ENCODE measurements at places on chromosomes 3 and 15. TPM values are rescaled to one million over a fixed set of nuclear protein-coding genes. Genes with fewer than 3 reads are reported as not detected.

DNA sequence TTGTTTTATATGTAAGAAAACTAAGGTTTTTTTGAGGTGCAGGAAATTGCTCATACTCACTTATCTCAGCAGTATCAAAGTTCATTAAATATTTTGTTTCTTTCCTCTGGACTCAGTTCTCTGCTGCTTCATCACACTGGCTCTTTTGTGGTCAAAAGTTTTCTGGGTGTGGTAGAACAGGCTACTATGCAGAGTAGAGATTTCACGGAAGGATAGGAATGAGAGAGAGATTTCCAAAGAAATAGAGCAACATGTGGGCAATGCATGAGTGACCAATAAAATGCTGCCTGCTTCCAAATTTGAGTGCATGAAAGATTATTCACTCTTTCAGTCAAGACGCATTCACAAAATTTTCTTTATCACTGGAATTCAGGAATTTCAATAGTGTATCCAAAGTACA, 577.3 kb upstream of the SEMA6D start:
- no peaks in the 10 kb centered on the region for H3K36me3 ChIP-seq
- H3K27ac ChIP-seq: no peak overlapping the region
- no peak for DNase-seq
- H3K27me3 ChIP-seq: no peaks in the 10 kb centered on the region

DNA sequence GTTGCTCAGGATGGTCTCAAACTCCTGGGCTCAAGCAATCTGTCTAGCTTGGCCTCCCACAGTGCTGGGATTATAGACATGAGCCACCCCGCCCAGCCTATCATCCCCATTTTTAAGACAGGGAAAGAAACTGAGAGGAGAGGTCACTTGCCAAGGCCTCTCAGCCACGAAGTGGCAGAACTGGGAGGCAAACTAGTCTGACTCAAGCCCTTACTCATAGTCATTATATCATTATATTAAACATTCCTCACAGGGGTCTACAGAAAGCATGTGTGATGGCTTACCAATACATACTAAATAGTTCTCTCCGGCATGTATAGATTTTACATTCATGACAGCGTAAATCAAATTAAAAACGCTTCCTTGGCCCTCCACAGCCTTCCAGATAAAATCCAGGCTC, 62.0 kb upstream of the ZBTB38 start:
- H3K4me3 ChIP-seq: no peak overlapping the region
- H3K27ac ChIP-seq: no peak overlapping the region
- H3K36me3 ChIP-seq: no peaks in the 10 kb centered on the region
- no peaks in the 10 kb centered on the region for H3K27me3 ChIP-seq
- no peak for DNase-seq

DNA sequence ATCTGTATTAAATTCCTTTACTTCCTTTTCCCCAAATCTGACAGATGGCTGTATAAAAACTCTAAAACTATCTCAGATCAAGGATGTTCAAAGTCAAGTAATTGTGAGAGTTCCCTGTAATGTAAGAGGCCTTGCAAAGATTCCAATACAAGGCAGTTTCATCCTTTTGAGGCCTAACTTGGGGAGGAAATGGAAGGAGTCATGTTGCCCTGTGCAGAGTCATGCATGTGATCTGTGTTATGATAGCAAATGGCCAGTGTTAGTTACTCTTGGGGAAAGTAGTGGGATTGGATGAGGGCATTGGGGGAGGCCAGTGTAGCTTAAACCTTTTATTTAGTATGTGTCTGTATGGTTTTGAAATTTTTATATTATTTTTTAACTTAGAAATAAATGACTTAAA, 23.7 kb upstream of the FBXL22 start:
- no peaks in the 10 kb centered on the region for H3K36me3 ChIP-seq
- H3K4me3 ChIP-seq: no peak overlapping the region
- H3K27ac ChIP-seq: no peak overlapping the region

GRCh38 chr3:190130696-190131095, 10.0 kb upstream of the P3H2 start:
- H3K27me3 ChIP-seq: no peaks in the 10 kb centered on the region
- H3K27ac ChIP-seq: no peak overlapping the region
- DNase-seq: no peak
- H3K4me1 ChIP-seq: peaks cover 8% of the 10 kb centered on the region

DNA sequence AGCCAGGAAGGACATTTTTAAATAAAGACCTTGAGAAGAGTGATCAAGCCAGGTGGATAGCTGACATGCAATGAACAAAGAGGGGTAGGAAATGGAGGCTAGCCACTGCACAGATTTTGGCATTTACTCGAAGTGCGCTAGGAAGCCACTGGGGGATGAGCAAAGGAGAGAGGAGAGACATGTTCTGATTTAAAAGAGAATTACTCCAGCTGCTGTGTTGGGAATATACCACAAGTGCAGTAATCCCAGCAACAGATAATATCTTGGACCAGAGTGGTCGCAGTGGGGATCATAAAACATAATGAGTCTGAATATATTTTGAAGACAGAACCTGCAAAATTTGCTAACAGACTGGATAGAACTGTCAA, 19.9 kb downstream of the KPNA4 start:
- H3K36me3 ChIP-seq: no peaks in the 10 kb centered on the region
- H3K4me3 ChIP-seq: no peak overlapping the region
- DNase-seq: no peak
- no peaks in the 10 kb centered on the region for H3K4me1 ChIP-seq
- H3K27me3 ChIP-seq: no peaks in the 10 kb centered on the region

The DUOX1 gene
- 0.71 TPM for total RNA-seq

The CDCP1 gene
- total RNA-seq: 3.8 TPM

- no peak overlapping the region for H3K4me3 ChIP-seq
- H3K27ac ChIP-seq: no peak overlapping the region
- no peaks in the 10 kb centered on the region for H3K36me3 ChIP-seq
- no peaks in the 10 kb centered on the region for H3K27me3 ChIP-seq
- H3K4me1 ChIP-seq: no peaks in the 10 kb centered on the region
- no peak for DNase-seq
Measured at GRCh38 chr15:79898369-79898768, 1.6 kb upstream of the MTHFS start.

GRCh38 chr15:48267766-48268165, 61.7 kb downstream of the SLC12A1 start:
- H3K36me3 ChIP-seq: no peaks in the 10 kb centered on the region
- H3K27ac ChIP-seq: no peak overlapping the region
- H3K4me3 ChIP-seq: no peak overlapping the region
- no peaks in the 10 kb centered on the region for H3K4me1 ChIP-seq
- no peak for DNase-seq

- H3K27me3 ChIP-seq: no peaks in the 10 kb centered on the region
- no peaks in the 10 kb centered on the region for H3K4me1 ChIP-seq
- H3K36me3 ChIP-seq: no peaks in the 10 kb centered on the region
Measured at GRCh38 chr3:9153904-9154619, 95.4 kb downstream of the SRGAP3 start.

- H3K4me1 ChIP-seq: peaks cover 4% of the 10 kb centered on the region
- H3K4me3 ChIP-seq: no peak overlapping the region
- H3K27ac ChIP-seq: no peak overlapping the region
Measured at GRCh38 chr3:53774414-53774813, 71.8 kb downstream of the CHDH start.

GRCh38 chr3:20930034-20930433, 744.0 kb upstream of the SGO1 start:
- no peak overlapping the region for H3K27ac ChIP-seq
- H3K27me3 ChIP-seq: no peaks in the 10 kb centered on the region
- H3K4me1 ChIP-seq: no peaks in the 10 kb centered on the region
- DNase-seq: no peak
- H3K36me3 ChIP-seq: no peaks in the 10 kb centered on the region

DNA sequence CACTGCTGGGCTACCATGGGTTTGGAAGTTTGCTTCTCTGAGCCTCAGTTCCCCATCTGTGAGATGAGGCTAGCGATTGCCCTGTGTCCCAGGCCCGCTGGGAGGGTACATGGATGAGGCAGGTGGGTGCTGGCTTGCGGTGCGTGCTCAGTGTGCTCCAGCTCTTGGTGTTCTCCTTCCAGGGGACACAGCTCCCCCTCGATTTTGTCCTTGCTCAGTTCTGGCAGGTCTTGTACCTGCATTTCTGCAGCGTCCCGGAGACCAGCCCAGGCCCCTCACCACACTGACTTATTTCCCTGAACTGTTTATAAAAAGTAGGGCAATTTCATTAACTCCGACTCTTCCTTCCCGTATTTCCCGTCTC, 95.4 kb downstream of the TBC1D2B start:
- H3K4me1 ChIP-seq: no peaks in the 10 kb centered on the region
- no peak for DNase-seq
- H3K36me3 ChIP-seq: no peaks in the 10 kb centered on the region
- H3K4me3 ChIP-seq: no peak overlapping the region

The EXD1 gene
- not detected for total RNA-seq

The FLNB gene
- 157 TPM for total RNA-seq

DNA sequence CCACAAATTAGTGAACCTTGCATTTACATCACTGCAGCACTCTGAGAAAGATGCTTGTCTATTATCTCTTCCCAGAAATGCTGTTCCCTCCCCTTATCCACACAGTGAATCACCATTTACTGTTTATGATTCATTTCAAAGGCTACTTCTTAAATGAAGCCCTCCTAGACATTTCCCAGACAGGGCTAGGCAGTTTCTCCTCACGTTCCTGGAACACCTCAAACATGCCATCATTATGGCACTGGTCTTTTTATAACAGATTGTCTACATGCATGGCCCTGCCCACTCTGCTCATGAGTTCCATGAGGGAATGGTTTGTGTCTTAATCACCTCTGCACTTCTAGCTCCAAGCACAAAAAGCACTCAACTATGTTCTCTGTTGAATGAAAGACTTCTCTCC, 32.2 kb upstream of the TM2D3 start:
- DNase-seq: no peak
- peaks cover 3% of the 10 kb centered on the region for H3K36me3 ChIP-seq
- H3K4me3 ChIP-seq: no peak overlapping the region
- no peaks in the 10 kb centered on the region for H3K27me3 ChIP-seq
- H3K27ac ChIP-seq: no peak overlapping the region

The TMC3 gene
- total RNA-seq: 0.81 TPM

DNA sequence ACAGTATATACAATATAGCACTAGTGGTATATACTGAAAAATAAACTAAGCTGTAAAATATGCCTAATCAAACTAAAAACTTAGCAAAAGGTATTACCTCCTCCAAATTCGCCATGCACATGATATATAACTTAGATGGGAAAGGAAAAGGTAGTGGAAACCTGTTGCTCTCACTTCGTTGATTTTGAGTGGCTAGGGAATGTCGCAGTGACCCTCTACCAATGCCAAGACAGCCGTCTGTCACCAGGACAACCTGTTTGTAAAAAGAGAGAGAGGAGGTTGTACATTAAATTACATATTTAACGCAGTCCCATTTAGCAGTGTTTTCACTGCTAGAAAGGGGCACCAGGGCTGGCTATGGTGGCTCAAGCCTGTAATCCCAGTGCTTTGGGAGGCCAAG, 11.3 kb downstream of the INTS14 start:
- no peaks in the 10 kb centered on the region for H3K36me3 ChIP-seq
- no peaks in the 10 kb centered on the region for H3K4me1 ChIP-seq
- H3K27ac ChIP-seq: no peak overlapping the region
- no peak overlapping the region for H3K4me3 ChIP-seq
- no peak for DNase-seq

- no peak overlapping the region for H3K27ac ChIP-seq
- H3K4me3 ChIP-seq: no peak overlapping the region
- peak; percentile 76 for DNase-seq
- H3K27me3 ChIP-seq: no peaks in the 10 kb centered on the region
- no peaks in the 10 kb centered on the region for H3K4me1 ChIP-seq
Measured at GRCh38 chr15:74950078-74950908, 6.3 kb downstream of the RPP25 start.

The ISLR2 gene
- 1.2 TPM for total RNA-seq

- H3K4me3 ChIP-seq: no peak overlapping the region
- H3K4me1 ChIP-seq: no peaks in the 10 kb centered on the region
- H3K27ac ChIP-seq: no peak overlapping the region
- no peaks in the 10 kb centered on the region for H3K36me3 ChIP-seq
- peak; percentile 26 for DNase-seq
- no peaks in the 10 kb centered on the region for H3K27me3 ChIP-seq
Measured at GRCh38 chr3:126528800-126529541, 5.0 kb downstream of the CHST13 start.

GRCh38 chr3:196968233-196969133, at the start of gene PIGZ:
Gene PIGZ (minus strand): TSS chr3:196968833. CDS start chr3:196952031, 16,802 bp downstream.
- H3K4me1 ChIP-seq: no peaks in the 10 kb centered on the region
- no peaks in the 10 kb centered on the region for H3K36me3 ChIP-seq
- H3K27ac ChIP-seq: no peak within 1 kb of the TSS
- DNase-seq: no peak
- H3K4me3 ChIP-seq: peak within 1 kb of the TSS; percentile 78

The TMEM108 gene
- total RNA-seq: 1.3 TPM

GRCh38 chr3:32310918-32311839, 72.7 kb downstream of the CMTM8 start:
- DNase-seq: no peak
- no peak overlapping the region for H3K27ac ChIP-seq
- no peaks in the 10 kb centered on the region for H3K36me3 ChIP-seq
- no peak overlapping the region for H3K4me3 ChIP-seq
- H3K27me3 ChIP-seq: no peaks in the 10 kb centered on the region

DNA sequence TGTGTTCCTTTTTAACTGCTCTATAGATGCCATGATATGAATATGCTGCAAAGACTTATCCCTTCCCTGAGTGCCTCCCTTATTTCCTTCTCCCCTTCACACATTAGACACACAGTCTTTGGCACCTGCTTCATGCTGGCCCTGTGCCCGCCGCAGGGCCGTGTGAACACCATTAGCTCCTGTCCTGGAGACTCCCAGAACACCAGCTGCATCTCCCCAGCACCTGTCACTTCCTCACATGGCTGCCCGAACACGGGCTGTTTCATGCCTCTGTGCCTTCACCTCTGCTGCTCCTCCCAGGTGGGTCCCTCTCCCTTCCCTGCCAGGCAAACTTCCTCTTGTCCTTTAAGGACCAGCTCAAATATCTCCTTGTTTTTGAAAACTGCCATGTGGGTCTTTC, 40.5 kb upstream of the SEC13 start:
- no peaks in the 10 kb centered on the region for H3K27me3 ChIP-seq
- no peak overlapping the region for H3K4me3 ChIP-seq

The CKMT1A gene
- not detected for total RNA-seq

The KCNH8 gene
- total RNA-seq: 0.29 TPM

- no peak for DNase-seq
- H3K4me1 ChIP-seq: peaks cover 1% of the 10 kb centered on the region
- H3K36me3 ChIP-seq: no peaks in the 10 kb centered on the region
- no peaks in the 10 kb centered on the region for H3K27me3 ChIP-seq
- H3K4me3 ChIP-seq: no peak overlapping the region
Measured at GRCh38 chr3:60025096-60026050, 975.5 kb upstream of the CFAP20DC start.

GRCh38 chr3:135997554-135998320, 32.2 kb downstream of the PPP2R3A start:
- H3K27me3 ChIP-seq: no peaks in the 10 kb centered on the region
- H3K4me1 ChIP-seq: peaks cover 7% of the 10 kb centered on the region
- no peak overlapping the region for H3K27ac ChIP-seq
- H3K36me3 ChIP-seq: peaks cover 2% of the 10 kb centered on the region
- no peak for DNase-seq

- DNase-seq: no peak
- H3K27ac ChIP-seq: no peak overlapping the region
- no peaks in the 10 kb centered on the region for H3K4me1 ChIP-seq
- H3K4me3 ChIP-seq: no peak overlapping the region
- no peaks in the 10 kb centered on the region for H3K27me3 ChIP-seq
Measured at GRCh38 chr3:49616061-49616460, 58.1 kb upstream of the APEH start.
